ENCODE measurements at places on chromosomes 12 and 14.

GRCh38 chr12:51906430-51907082, 748 bp upstream of the ACVRL1 start:
- DNase-seq: no peak
- H3K4me1 ChIP-seq: peaks cover 5% of the 10 kb centered on the region
- H3K4me3 ChIP-seq: peak overlapping the region; percentile 95
- H3K27me3 ChIP-seq: no peaks in the 10 kb centered on the region

DNA sequence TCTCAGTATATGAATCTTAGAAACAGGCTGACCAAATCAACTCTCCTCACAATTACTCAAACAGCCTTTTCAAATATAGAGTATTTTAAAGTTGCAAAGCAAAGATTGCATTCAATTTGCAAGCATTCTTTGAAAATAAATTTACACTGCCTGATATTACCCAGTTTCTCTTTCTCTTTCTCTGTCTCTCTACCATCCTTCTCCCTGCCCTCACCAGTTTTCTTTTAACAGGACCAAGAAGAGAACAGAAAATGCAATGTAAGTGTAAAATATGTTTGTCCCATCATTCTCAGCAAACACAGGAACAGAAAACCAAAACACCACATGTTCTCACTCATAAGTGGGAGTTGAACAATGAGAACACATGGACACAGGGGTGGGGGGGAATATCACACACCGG, 520.3 kb upstream of the USP15 start:
- H3K27ac ChIP-seq: no peak overlapping the region
- H3K36me3 ChIP-seq: no peaks in the 10 kb centered on the region
- DNase-seq: no peak

DNA sequence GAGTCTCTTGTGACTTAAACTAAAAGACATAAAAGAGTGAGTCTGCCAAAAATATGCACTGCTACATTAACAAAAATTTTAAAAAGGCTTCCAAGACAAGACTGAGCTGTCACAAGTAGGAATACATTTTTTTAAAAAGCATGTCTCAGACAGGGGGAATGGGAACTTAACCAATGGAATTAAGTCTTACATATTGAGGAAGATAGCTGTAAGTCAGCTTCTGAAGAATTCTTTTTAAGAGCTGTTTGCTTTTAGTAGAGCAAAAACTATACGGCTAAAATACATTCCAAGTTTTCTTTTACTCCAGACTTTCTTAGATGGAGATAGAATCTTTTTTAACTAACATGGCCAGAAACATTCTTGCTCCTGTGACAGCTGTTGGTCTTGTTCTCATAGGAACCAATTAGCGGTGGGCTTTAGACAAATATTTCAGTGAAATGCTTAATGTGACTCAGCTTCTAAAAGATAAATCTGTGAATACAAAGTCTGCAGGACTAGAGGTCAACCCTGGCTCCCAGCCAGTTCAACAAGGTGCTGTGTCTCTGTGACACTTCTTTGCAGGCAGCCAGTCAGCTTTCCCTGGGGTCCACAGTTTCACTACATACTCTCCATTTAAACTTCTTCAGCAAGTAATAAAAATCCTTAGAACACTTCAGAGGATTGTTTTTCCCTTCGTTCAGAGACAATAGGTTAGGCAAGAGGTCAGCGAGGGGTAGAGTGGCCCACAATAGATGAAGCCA, 187.6 kb downstream of the NAV3 start:
- peak; percentile 29 for DNase-seq
- H3K36me3 ChIP-seq: peaks cover 43% of the 10 kb centered on the region
- no peaks in the 10 kb centered on the region for H3K27me3 ChIP-seq
- no peak overlapping the region for H3K27ac ChIP-seq
- no peaks in the 10 kb centered on the region for H3K4me1 ChIP-seq

- no peaks in the 10 kb centered on the region for H3K36me3 ChIP-seq
- peaks cover 37% of the 10 kb centered on the region for H3K27me3 ChIP-seq
- H3K27ac ChIP-seq: no peak overlapping the region
- DNase-seq: no peak
These were observed 275.7 kb downstream of the DAD1 start for GRCh38 chr14:22313172-22313801.

GRCh38 chr12:88946372-88946997, 366.2 kb upstream of the KITLG start:
- H3K27me3 ChIP-seq: no peaks in the 10 kb centered on the region
- no peaks in the 10 kb centered on the region for H3K4me1 ChIP-seq
- DNase-seq: peak; percentile 93
- no peaks in the 10 kb centered on the region for H3K36me3 ChIP-seq
- H3K27ac ChIP-seq: peak overlapping the region; percentile 9
- H3K4me3 ChIP-seq: no peak overlapping the region

DNA sequence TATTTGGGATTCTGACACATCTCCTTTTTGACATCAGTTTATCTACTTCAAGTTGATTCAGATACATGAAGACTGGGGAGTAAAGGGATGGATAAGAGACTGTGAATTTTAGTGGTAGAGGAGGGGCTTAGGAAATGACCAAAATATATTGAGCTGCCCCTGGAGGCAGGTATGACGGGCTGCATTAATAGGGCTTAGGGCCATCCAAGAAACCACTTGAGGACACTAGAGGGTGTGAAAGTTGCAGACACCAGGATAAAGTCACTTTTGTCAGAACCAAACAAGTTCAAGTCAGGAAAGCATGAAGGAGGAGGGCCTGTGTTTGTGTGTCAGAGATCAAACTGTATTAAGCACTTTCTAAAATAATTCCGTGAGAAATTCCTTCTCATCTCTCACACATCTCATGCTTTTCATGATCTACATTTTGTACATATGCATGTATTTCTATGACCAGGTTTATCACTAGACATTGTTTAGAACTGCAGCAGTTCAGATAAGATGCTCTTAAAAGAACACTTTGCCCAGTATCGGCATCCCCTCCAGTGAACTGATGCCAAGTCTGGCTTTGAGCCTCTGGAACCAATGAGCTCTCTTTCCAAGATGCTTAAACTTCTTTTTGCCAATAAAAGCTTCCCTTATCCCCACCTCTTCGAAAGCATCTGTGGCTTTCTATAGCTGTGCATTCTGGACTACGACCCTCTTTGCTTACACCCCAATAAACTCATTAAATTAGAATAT, 136.9 kb downstream of the SLC38A1 start:
- H3K4me3 ChIP-seq: no peak overlapping the region
- peaks cover 5% of the 10 kb centered on the region for H3K27me3 ChIP-seq
- no peak overlapping the region for H3K27ac ChIP-seq
- H3K4me1 ChIP-seq: no peaks in the 10 kb centered on the region
- H3K36me3 ChIP-seq: no peaks in the 10 kb centered on the region

DNA sequence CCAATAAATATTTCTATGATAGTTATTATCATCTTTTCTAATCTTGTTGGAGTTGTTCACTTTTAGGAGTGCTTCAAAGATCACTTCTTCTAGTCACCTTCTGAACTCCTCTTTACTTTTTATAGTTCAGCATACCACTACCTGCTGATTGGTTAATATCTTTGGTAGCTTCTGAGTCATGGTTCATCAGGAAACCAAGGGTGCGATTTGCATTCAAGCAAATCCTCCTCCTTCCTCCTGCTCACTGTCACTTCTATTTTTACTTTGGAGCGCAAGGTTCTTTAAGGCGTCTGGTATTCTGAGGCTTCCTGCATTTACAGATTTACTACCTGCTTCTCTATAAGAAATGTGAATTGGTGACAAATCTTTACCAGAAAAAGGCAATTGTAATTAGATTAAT, 24.0 kb downstream of the SYT1 start:
- no peak overlapping the region for H3K27ac ChIP-seq
- no peaks in the 10 kb centered on the region for H3K4me1 ChIP-seq
- H3K27me3 ChIP-seq: no peaks in the 10 kb centered on the region
- no peak for DNase-seq

DNA sequence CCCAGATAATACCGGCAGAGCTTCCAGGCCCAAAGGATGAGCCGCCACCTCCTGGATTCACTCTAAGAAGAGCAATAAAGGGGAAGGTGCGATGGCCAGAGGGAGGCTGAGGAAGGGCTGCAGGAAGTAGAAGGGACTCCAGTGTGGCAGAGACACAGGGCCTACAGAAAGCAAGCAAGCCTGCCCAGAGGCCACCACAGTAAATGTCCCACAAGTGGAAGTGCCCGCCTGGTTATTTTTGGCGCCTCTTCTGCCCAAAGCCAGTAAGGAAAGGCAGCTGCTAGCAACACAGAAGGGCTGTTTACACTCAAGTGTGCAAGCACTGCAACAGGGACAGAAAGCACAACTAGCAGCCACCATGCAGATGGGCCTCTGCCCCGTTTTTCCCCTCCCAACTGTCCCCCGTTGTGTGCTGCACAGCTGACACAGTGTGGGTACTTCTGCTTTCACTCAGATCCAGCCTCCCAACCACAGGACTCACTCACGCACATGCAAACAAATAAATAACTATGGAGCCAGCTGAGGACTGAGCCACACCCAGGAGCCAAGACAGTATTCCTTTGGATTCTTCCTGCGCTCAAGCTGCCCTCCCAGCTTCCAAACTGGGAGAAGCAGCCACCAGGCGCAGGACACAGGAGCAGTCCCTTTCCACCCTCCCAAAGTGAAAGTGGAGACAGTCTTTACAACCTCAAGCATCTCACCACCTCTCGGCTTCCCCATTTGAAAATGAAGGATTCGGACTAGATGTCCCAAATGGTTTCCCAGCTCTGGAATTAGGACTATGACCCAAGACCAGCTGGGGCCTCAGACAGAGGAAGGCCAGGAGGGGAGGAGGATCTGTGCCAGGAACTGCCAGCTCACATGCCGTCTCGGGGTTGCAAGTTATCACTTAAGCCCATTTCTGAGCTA, 40.0 kb upstream of the PNMA1 start:
- H3K36me3 ChIP-seq: peaks cover 10% of the 10 kb centered on the region
- peak; percentile 89 for DNase-seq
- peaks cover 72% of the 10 kb centered on the region for H3K4me1 ChIP-seq
- no peak overlapping the region for H3K4me3 ChIP-seq

DNA sequence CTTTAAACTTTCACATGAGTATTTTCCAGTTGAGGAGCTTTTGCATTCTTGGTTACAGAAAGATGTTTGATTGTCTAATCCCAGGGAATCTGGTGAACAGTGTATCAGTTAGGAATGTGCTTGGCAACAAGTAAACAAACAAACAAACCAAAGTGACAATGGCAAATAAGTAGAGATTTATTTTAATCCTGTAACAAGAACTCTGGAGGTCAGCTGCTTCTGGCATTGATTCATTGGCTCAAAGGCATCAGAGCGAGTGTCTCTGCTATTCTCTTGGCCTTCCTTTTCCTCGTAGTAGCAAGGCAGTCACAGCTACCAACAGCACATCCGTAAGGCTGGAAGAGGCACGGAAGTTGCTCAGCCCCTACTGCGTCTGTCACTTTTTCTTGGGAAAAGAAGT, 37.2 kb downstream of the CRADD start:
- peak; percentile 18 for DNase-seq
- H3K27me3 ChIP-seq: no peaks in the 10 kb centered on the region
- no peak overlapping the region for H3K27ac ChIP-seq
- H3K4me1 ChIP-seq: no peaks in the 10 kb centered on the region
- H3K4me3 ChIP-seq: no peak overlapping the region

DNA sequence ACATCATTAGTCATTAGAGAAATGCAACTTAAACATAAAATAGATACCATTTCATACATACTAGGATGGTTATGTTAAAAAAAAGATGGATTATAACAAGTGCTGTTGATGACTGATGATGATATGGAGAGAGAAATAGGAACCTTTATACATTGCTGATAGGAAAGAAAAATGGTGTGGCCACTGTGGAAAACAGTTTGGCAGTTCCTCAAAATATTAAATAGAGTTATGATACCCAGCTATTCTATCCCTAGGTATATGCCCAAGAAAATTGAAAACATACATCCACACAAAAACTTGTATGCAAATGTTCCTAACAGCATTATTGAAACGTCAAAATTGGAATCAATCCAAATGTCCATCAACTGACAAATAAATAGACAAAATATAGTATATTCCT, 170.1 kb downstream of the ADAMTS20 start:
- H3K4me3 ChIP-seq: no peak overlapping the region
- H3K27ac ChIP-seq: no peak overlapping the region
- DNase-seq: no peak
- H3K36me3 ChIP-seq: no peaks in the 10 kb centered on the region
- H3K27me3 ChIP-seq: no peaks in the 10 kb centered on the region

GRCh38 chr12:116165036-116165425, 112.5 kb downstream of the MED13L start:
- H3K36me3 ChIP-seq: no peaks in the 10 kb centered on the region
- H3K4me1 ChIP-seq: peaks cover 7% of the 10 kb centered on the region
- no peaks in the 10 kb centered on the region for H3K27me3 ChIP-seq
- peak; percentile 79 for DNase-seq

DNA sequence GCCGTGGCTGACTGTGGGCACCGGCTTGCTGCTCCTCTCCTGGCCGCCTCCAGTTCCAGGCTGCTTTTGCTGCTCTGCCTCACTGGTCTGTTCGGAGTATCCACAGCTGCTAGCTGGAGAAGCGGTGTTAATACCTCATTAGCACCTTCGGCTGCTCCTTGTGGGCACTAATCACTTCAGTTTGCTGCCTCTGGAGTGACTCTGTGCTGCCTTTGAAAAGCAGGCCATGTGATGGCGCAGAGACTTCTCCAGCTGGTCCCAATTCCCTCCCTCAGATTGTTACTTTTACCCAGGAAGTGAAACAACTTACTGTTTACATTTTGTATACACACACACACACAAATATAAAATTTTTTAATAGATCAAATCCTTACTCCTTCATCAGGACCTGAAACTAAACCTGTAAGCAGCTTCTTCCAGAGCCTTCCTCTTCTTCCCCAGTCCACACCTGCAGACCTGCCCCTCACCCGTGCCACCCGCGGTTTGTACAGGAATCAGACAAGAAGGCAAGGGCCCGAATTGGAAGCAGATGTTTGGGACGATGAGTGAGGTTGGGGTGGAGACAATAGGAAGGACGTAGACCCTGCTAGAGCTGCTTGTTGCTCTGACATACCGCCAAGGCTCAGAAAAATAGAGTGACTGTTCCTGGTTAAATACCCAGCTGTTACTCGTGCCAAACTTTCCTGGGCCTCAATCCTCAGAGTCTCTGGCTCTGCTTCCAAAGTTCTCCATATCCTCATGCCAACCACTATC, 41.5 kb upstream of the LTBP2 start:
- H3K27me3 ChIP-seq: no peaks in the 10 kb centered on the region
- DNase-seq: no peak
- peaks cover 19% of the 10 kb centered on the region for H3K4me1 ChIP-seq
- H3K27ac ChIP-seq: no peak overlapping the region
- H3K4me3 ChIP-seq: no peak overlapping the region

GRCh38 chr14:93332397-93332852, 411 bp downstream of the BTBD7 start:
- H3K27ac ChIP-seq: peak overlapping the region; percentile 84
- no peaks in the 10 kb centered on the region for H3K27me3 ChIP-seq
- peak; percentile 68 for DNase-seq
- no peaks in the 10 kb centered on the region for H3K36me3 ChIP-seq

DNA sequence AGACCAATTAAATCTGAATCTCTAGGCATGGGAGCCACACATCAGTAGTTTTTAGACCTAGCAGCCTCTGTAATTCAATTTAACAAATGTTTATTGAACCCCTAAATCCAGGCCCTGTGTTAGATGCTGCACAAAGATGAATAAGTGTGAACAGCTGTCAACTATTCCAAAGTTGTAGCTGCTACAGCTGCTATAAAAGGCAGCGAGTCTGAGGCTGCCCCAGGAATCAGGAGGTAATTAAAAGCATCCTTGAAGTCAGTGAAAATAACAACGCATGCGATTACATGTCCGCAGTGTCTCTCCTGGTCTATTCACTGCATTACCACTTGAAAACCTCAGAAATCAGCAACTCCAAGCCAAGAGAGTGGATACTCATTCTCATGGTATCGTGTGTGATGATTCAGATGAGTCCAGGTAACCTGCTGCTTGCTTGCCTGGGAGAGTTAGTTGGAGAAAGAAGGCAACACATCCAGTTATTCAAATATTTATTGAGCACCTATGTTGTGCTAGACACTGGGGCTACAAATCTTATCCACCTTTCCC, 34.9 kb upstream of the DDHD1 start:
- no peak for DNase-seq
- H3K4me1 ChIP-seq: peaks cover 1% of the 10 kb centered on the region
- no peak overlapping the region for H3K27ac ChIP-seq
- H3K4me3 ChIP-seq: no peak overlapping the region
- no peaks in the 10 kb centered on the region for H3K36me3 ChIP-seq

Data from mesenchymal stem cell (in vitro differentiated cells and primary cell).